ENCODE measurements at places on chromosomes 2 and 18.
A peak's percentile ranks its signal among the peaks of the same experiment; 100 is the strongest.

GRCh38 chr18:46055838-46056230 lies 16.2 kb downstream of the PSTPIP2 start:
- no peak for DNase-seq

GRCh38 chr2:219512524-219513216 lies 1.6 kb upstream of the ASIC4 start:
- DNase-seq: no peak

GRCh38 chr2:189899101-189899500 lies 114.9 kb downstream of the PMS1 start:
- DNase-seq: peak; percentile 7

DNA sequence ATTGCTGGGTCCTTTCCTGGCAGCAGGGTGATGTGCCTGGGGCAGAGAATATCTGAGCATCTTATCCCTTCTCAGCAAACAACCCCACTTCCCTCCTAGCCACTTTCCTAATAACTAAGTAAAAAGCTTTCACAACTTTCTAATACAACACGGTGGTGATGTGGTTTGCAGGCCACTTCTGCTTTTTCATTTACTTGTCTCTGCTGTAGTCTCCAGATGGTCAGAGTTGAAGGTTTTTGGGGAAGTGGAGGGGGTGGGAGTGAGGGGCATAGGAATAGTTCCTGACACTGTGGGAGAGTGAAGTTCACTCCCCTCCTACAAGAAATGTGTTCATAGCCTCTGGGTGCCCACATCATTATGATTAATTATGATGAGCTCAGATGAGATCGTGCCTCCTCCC lies 11.6 kb downstream of the OXER1 start:
- no peak for DNase-seq

DNA sequence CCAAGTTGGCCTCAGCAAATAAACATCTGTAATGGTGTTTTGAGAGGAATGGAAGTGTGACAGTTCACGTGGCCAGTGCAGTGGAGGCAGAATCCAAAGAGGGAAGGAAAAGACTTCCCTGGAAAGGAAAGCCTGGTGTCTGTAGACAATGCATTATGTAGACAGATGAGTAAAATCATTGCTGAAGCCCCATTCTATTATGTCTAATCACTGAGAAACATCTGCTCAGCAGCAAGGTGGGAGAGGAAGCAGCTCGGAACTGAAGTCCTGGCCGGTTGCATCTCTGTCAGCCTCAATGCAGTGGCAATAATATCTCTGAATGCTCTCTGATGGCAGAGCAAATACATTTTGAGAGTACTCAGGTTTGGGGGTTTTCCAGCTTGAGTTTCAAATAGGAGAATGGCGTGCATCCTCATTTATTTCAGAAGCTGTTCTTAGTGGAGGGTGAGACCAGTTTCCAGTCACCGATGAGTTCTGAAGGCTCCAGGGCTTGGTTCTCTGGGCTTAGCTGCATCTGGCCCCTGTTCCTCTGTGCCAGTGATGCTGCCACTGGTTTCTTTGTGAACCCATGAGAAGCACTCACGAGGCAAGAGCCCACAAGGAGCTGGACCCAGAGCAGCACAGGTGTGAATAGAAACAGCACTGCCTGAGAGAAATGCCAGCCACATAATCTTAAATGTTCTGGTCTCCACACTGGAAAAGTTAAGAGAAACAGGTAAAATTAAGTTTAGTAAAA lies 63.3 kb downstream of the RPIA start:
- DNase-seq: no peak

DNA sequence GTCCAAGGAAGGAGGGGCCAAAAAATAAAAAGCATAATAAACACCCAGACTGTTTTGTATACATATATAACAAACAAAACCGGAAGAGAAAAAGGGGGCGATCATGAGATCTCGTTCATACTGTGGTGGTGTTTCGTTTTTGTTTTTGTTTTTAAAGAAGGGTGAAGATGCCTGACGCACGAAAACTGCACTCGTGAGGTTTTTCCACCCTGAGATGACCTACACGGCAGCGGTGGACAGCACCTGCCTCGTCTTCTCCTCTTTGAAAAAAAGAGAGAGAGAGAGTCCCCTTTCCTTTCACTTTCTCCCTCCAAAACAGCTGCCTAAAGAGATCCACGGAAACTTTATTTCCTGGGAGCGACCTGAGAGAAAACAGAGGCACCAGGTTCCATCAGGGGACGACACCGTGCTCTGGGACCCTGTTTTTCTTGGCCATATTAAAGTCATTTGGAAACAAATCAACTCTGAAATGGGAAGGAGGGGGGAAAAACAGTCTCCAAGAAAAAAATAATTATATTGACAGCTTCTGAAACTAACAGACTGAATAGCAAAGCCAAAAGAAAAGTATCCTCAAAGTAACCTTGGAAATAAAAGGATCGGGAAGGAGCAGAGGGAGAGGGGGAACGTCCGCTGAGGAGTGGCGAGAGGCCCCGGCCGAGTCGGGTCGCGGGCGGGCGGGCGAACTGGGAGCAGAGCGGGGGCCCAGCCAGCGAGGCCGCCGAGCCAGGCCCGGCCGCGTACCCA lies 3.5 kb downstream of the POU3F3 start:
- no peak for DNase-seq

- no peak for DNase-seq
Observed at GRCh38 chr2:200613692-200614091, 27.9 kb downstream of the AOX1 start.

DNA sequence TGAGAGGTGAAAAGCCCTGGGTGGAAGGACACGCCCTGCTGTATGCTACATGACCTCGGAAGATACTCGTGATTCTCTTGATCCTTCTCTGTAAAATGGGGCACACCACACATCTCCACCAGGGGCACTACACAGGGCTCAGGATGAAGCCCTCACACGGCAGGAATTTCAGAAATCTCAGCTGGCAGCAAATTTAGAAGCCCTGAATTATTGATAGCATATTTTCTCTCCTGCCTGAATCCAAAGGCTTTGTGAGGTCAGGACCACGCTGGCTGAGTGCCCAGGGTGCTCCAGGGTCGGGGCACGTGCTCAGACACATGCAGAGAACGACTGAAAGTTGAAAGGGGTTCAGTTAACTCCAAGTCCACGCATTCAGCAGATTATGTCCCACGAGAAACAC lies 42.1 kb upstream of the GALR1 start:
- DNase-seq: peak; percentile 83

GRCh38 chr18:47615043-47615442 lies 315.4 kb downstream of the SMAD2 start:
- DNase-seq: no peak

- peak; percentile 53 for DNase-seq
Observed at GRCh38 chr2:133418671-133419070, 149.6 kb downstream of the NCKAP5 start.

DNA sequence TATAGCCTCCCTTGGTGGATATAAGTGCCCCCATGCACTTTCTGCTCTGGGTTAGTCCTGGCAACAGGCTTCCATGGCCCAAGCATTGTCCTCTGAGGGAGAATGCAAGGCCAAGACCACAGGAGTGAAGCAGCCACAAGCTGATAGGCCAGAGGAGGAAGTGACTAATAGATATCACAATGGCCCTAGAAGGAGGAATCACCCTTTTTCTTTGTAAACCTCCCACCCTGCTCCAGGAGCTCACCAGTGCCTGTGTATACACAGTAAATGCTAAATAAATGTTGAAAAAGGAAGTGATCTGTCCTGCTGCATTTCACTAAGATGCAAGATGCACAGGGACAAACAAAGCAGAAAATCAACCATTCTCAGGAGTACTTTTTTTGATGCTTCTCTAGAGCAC lies 49.7 kb upstream of the ABCA12 start:
- no peak for DNase-seq

DNA sequence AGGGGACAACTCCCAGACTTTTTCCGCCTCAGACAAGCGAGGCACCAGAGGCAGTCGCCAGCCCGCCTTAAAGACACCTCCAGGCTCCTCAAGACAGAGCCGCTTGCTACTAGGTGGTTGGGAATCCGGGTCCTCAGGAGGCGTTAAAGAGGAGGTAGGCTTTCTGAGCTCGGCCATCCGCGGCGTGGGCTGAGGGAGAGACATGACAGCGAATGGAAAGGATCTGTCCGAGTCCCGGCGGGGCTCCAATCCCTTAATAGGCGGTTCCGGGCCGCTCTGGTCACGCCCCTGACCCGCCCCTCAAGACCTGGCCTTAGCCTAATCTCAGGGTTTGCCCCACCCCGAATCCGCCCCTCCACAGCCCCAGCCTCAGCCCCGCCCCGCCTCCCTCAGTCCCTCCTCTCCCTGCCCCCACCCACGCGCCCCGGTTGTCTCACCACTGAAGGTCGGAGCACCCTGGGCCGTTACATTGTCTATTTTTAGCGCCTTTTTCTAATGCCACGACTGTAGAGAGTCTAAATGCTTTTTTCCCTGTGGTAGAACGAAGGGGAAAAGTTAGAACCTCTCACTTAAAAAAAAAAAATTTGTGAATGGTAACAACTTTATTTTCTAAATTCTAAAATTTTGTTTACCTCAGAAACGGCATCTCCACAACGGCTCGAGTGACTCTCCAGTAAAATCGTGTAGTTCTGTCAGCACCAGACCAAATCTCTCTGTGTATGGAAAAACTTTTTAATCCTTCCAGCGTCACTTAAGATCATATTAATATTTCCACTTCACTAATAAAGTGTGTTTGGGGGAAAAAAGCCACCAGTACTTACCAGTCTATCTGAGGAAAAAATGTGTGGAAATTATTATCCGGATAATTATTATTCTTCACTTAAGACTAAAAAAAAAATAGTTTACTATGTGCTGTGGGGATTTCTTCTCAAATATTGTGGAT lies at the start of gene RAD51AP2:
TSS of gene RAD51AP2 (minus strand) at position 229 of the 943 bp plus-strand sequence. CDS start at position 204, 25 bp downstream.
- peak; percentile 95 for DNase-seq

DNA sequence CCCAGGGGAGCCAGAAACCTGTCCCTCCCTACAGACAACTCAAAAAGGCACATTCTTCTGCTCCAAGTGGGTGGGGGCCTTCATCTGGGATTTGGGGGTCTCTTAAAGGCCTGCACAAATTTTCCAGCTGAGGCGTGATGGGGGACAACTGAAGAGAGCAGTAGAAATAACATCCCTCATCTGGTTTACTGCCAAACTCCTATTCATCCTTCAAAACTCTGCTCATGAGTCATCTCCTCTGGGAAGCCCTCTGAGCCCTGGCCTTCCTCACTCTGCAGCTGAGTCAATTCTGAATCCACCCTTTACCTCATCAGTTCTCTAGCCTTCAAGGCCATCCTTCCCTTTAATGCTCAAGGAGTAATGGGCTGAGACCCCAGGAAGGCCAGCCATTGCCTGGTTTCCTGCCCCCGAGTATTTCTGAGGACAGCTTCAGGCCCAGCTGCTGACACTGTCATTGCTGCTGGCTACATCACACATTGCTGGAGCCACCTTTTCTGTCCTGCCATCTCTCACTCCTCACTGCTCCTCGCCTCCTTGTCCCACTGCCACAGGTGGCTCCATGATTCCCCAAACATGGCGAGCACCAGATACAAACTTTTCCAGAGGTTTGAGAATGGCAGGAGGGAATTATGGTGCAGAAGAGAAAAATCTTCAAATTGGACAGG lies 32.2 kb upstream of the GLI2 start:
- peak; percentile 86 for DNase-seq

GRCh38 chr2:119049968-119050704 lies 108.1 kb downstream of the MARCO start:
- no peak for DNase-seq

DNA sequence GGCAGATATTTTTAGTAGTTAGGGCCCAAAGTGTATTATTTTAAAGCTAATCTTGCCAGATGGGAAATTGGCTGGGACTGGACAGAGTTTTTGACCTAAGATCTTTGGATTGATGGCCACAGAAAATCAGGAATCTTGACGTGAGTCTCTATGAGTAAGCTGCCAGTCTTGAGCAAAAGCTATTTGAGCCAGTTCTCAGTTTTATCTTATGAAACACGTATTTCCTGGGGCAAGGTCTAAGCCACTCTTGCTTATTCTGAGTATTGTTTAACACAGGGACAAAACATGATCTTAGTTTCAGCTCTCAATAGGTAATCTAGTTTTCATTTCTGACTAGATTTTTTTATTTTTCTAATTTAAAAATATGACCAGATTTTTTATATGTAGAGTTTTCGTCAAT lies 329.4 kb downstream of the CNTNAP5 start:
- DNase-seq: no peak

DNA sequence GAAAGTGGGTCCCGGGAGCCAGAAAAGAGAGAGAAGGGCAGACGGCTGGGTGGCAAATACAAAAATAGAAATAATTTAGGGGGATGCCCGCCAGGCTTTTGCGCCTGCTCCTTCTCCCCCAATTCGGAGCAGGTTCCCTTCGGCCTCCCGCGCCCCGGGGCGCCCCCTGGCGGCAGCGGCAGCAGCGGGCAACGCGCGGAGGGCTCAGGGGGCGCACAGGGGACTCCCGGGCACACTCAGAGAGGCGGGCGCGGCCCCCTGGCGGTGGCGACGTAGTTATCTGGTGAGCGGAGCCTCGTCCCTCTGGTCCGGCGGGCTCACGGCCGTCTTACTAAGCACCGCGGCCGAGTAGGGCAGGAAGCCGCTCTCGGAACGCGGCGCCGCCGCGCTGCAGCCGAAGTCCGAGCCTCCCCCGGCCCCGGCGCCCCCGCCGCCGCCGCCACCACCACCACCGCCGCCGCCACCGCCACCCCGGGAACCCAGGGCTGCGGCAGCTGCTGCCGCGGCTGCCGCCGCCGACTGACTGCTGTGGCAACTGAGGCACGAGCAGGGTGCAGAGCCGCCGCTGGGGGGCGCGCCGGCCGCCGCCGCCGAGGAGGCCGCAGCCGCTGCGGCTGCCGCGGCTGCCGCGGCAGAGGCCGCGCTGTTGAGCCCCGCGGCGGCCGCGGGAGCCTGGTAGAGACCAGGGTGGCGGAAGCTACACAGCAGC lies 3.8 kb downstream of the EVX2 start:
- DNase-seq: peak; percentile 71

- no peak for DNase-seq
Observed at GRCh38 chr2:157735532-157735931, 106.9 kb upstream of the ACVR1C start.

DNA sequence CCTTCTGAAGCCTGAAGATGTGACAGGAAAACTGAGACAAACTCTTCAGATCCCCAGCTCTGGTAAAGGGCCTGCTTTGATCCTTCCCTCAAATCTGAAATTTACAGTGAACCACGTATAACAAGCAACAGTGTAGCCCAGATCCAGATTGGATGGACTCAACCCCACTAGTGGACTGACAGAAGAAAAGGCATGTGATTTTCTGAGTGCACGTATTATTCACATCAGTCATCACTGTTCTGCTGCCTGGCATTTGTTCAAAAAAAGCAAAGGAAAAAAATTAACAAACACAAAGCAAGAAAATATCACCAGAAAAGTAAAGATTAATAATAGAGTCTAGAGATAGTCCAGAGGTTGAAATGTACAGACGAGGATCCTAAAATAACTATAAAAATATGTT lies 87.6 kb downstream of the CYRIA start:
- no peak for DNase-seq

DNA sequence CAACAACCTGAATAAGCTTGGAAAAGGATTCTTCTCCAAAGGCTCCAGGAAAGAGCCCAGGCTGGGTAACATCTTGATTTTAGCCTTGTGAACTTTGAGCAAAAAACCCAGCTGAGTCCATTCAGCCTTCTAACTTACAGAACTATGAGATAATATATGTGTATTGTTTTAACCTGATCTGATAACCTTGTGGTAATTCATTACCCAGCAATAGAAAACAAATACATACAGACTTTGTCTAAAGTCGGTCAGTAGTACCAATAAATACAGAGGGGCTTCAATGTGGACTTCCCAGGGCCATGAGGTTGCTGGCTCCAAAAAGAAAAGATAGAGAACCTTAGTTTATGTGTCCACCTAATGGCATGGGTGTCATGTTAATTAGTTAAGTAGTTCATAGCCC lies 191.8 kb downstream of the KCNH7 start:
- DNase-seq: no peak
